ENCODE measurements at places on chromosomes 1 and 21.

- no peak for DNase-seq
These were observed 11.4 kb downstream of the CAPN8 start for GRCh38 chr1:223654083-223654482.

DNA sequence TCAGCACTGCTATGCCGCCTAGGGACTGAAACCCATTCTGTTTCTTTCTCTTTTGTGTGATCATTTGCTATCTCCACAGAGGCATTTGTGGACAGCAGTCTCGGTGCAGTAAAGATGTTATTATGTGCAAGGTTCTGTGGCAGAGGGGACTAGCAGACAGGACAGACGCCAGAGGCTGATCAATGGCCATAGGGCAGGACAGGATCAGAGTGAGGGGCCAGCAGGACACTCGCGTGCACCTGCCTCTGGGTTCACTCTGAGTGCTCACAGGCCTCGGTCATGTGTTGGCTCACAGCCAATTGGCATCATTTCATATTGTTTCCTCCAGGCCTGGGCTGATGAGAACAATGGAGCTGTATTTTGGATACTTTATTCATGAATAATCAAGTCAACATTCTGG, 212.6 kb downstream of the TGFB2 start:
- peak; percentile 56 for DNase-seq

DNA sequence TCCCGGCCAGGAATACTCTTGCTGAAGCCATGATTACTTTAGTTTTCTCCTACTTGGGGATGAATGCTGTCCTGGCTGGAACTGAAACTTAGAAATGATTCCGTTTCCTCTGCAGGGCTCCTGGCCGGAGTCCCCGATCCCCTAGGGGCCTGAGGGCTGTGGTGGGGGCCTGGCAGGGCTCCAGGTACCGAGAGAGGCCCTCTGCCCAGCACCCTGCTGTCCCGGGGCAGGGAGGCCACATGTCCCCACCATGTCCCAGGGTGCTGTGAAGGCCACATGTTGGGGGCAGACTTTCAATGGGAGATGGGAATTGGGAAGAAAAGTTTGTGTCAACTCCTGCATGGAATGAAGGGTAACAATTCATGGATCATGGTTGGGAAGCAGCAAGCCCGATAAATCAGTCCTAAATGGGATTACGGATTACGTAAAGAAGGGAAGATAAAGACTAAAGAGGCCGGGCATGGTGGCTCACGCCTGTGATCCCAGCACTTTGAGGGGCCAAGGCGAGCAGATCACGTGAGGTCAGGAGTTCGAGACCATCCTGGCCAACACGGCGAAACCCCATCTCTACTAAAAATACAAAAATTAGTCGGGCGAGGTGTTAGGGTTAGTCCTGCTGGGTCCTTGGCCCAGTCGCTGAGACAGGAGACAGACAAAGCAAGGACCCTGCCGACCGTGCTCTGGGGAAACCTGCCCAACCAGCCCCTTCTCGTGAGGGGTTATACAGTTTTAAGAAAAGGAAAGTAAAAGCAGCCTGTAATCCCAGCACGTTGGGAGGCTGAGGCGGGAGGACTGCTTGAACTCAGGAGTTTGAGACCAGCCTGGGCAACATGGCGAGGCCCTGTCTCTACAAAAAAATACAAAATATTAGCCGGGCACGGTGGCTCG, 37.6 kb downstream of the MORN1 start:
- DNase-seq = no peak

DNA sequence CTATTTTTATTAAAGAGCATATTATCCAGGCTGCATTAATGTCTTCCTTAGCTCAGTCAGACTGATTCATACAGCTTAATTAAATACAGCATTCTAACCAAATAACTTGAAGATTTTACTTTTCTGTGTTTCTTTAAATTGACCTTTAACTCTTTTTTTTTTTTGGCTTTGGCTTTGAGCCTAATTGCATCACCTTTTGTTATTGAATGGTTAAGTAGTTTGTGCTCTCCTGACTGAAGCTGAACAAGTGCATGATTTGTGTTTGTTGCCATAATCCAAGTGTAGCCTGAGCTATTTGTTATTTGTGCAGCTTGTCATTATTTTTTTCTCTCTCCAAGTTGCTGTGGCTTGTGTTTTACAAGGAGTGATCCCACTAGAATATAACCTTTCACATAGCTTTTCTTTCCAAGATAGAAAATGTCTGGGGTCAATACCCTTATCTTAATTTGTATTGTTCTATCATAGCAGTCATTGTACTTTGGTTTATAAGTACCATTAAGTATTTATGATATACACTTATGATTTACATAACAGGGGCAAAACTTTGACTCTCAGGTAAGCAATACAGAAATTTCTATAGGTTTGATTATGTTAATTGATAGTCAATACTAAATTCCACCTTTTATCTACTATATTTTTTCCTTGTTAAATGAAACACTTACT, 31.6 kb downstream of the CDC14A start:
- DNase-seq = no peak

- no peak for DNase-seq
These were observed 32.2 kb downstream of the PADI6 start for GRCh38 chr1:17404034-17404684.

GRCh38 chr1:95927061-95927460, 693.1 kb downstream of the RWDD3 start:
- DNase-seq = no peak

- DNase-seq = no peak
These were observed 31.8 kb upstream of the CFHR4 start for GRCh38 chr1:196856053-196856452.

DNA sequence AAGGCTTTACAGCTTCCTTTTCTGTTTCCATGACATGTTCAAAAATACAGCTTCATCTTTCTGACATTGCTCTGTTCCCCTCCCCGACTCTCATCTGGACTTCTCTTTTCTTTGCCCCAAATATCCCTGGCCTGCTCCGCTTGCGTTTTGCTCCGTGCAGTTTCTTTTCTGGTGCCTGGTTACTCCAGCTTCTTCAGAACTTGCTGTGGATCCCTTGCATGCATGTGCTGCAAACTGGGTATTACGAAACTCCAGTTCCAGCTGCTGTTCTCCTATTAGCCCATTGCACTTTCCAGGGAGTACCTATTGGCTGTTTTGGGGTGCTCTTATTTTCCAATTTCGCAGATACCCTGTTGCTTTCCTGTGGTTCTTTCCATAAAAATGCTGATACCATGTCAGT, 9.9 kb upstream of the NDC1 start:
- DNase-seq = no peak

GRCh38 chr1:87338566-87338965, 9.9 kb downstream of the LMO4 start:
- DNase-seq = no peak

DNA sequence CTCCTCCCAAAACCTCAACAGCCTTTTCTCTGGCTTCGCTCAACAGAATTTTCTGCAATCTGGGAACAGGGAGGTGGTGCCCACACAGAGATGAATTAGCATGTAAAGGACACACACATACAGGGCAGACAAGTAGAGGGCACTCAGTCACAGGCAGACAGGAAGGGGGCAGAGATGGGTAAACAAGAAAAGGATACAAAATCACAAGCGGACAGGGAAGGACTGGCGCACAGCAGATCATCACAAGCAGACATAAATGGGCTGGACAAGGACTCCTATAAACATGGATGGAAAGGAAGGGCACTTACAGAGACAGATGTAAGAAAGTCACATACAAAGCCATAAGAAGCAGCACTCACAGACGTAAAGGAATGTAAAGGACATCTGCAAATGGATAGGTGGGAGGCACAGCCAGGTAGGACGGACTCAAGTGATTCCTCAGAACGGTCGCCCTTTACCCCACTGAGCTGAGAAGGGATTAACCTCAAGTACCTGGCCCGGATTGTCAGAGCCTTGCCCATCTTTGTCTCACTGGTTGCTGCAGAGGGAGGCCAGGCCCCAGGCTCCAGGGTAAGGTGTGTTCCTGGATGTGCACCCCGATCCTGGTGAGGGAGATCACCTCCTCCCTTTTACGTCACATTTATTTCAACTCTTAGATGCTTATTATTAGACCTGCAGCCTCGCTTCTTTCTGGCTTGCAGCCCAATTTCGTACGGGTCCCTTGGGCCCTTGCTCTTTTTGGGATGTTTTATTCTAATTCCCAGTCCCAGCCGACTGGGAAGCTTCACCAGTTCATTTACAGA, 836 bp upstream of the PRCC start:
- no peak for DNase-seq

- no peak for DNase-seq
These were observed 59.5 kb downstream of the SKI start for GRCh38 chr1:2287649-2288048.

- DNase-seq = peak; percentile 23
These were observed 15.4 kb downstream of the EFNA3 start for GRCh38 chr1:155093911-155094621.

- DNase-seq = peak; percentile 1
These were observed 25.9 kb upstream of the DNAJC11 start for GRCh38 chr1:6727535-6727934.

DNA sequence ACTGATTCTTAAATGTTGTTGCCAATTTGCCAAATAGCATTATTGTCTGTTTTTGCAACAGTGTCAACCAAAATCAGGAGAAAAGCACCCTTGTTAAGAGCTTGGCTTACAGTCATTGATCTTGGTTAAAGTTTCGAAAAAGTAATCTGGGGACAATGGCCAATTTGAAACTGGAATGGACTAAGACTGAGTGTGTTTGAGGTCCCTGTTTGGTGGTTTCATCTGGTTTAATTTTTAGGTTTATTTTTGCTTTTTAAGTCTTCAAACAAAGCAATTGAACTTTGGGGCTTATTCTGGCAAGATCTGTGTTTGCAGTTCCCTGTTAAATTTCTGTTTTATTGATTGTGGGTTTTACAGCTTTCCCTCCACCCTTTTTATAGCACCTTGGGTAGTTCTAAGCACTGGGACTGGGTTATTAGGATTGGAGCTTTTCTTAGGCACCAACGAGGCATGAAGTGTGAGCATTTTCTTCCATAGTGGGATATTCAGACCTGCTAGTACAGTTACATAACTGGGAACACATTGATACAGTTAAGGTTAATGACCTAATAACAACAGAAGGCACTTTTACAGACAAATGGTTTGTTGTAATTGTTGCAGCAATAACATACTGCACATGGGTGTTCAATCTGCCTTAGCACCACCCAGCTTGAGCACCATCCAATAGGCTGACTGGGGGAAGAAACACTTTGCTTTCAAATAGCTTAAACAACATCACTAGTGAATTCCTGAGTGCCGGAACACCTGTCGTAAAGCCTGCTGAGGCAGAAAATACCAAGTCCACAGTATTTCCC, 40.6 kb upstream of the MAP10 start:
- no peak for DNase-seq

DNA sequence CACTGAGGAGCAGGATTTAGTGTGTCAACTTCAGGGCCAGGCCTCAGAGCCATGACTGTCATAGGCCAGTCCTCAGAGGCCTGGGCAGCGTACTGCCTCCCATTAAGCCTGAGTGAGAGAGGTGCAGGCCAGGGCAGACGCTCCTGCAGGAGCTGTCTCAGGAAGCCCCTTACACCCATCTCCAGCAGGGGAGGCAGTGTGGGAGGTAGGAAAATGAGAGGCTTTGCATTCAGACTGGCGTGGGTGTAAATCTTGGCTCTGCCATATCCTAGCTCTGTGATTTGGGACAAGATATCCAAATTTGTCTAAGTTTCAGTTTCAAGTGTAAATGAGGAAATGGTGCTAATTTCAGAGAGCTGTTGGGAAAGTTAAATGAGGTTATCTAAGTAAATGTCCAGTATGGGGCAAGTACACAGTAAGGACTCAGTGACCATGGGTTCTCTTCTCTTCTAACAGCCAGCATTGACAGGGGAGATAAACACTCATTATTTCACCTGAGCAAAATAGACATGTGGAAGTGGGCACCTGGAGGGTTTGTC, 184.1 kb downstream of the ZSCAN20 start:
- DNase-seq = no peak

DNA sequence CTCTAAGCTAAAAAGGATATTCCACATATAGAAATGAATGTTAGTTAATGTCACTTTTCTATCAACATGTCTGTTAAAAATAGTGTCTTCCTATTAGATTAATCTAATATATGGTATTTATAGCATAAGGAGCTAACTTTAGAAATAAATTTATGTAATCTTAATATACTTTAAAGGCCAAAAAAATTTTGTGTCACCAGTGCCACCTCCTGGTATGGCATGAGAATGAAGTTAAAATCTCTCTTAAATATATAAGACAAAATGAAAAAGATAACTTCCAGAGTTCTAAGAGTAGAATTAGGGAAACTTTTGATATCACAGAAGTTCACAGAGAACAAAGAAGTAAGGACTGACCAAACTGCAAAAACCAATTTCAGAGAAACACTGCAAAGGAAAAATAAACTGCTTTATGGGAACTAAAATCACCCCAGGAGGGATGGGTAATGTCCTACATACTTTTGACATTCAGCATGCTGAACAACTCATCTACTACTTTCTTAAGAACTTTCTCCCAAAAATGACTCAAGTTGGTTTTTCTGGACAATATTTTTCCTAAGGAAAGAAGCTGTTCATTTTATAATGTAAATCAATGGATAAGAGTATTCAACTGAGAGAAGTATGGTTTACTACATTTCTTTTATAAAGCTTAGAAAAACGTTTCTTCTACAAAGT, 82.8 kb downstream of the TRIM33 start:
- DNase-seq = no peak
